ENCODE measurements at places on chromosomes 5 and 9.

DNA sequence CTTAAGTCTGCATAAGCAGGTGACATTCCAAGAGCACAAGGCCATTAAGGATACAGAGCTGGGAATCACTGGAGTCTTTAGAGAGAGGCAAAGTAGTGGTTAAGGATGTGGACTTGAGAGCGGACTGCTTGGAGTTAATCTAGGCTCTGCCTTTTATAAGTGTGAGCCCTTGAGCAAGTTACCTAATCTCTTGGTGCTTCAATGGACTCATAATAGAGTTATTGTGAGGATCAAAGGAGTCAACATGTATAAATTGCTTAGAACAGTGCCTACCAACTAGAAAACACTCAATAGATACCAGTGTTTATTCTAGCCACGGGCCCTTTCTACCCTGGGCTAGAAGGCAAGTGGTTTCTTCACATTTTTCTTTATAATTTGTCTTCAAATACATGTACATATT is 819.4 kb downstream of the NR2F1-AS1 start:
- DNase-seq, result no peak

DNA sequence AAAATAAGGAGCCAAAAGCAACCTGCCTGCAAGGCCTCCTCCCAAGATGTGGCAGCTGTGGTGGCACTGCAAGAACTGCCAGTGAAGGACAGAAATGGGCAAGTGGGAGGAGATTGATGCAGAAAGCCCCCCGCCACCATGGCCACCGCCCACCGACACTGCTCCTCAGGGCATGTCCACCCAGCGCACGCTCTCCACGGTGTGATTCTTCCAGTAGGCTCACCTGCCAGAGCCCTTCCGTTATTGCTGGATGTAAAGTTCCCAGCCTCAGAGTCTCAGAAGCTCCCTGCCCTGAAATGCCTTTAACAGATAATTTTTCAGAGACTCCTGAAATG is 155.2 kb upstream of the PHYKPL start:
- peak; percentile 57 for DNase-seq

DNA sequence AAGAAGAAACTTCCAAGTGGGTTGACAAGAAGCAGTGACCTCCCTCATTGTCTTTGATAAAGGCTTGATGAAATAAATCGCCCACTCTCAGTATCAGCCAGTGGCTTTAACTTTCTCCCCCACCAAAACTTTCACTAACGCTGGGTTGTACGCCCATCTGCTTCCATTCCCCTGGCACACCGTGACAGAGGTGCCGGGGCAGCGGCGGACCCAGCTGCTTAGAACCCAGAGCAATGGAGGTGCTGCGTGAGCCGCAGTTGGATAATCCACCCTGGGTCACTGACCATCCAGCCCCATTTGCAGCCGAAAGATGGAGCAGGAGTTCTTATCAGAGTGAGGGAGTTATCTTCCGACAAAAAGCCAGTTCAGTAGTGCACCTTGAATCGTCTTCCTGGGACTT is 270.7 kb downstream of the ARHGEF28 start:
- no peak for DNase-seq

GRCh38 chr5:134145041-134145757 is 30.7 kb downstream of the TCF7 start:
- no peak for DNase-seq

GRCh38 chr9:73202980-73203379 is 51.3 kb downstream of the ANXA1 start:
- DNase-seq, result no peak

DNA sequence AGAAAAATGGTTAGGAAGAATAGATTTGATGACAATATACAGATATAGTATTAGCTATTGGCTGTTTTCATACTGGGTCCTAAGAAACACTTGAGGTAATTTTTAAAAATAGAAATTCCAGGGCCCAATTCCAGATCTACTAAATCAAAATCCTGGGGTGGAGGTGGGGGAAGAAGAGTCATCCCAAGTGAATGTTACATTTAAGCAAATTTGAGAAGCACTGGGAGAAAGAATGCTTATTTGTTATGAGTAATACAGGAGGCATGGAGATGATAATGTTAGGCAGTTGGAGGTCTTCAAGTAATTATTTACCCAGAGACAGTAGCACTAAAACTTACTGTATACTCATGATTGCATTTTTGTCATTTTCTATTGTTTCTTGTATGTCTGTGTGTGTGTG is 93.0 kb upstream of the DAB2 start:
- no peak for DNase-seq

DNA sequence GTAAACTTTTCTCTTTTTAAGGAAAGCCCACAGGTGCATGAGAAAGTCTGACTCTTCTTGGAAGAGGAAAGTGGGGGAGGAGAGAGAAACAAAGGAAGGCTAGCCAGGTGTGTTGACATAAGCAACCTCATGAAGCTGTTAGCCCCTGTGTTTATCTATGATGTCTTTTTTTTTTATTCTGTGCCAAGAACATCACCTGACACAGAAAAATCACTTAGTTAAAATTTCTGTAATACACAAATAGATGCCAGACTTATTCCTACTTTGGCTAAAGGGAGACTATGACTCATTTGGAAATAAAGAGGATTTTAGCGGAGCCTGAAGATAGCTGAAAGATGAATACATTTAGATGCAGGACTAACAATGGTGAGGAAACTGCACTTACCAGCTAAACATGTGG is 58.3 kb downstream of the BAAT start:
- no peak for DNase-seq

GRCh38 chr9:134059188-134059641 is 8.6 kb downstream of the BRD3 start:
- DNase-seq, result peak; percentile 78

- DNase-seq, result no peak
Measured at GRCh38 chr5:68242743-68243142, 27.2 kb downstream of the PIK3R1 start.

GRCh38 chr5:139393497-139394122 is 1.3 kb downstream of the PROB1 start:
- no peak for DNase-seq

- DNase-seq, result no peak
Measured at GRCh38 chr9:9912459-9912858, 700.3 kb downstream of the PTPRD start.

- no peak for DNase-seq
Measured at GRCh38 chr5:88685591-88686541, 197.1 kb downstream of the MEF2C start.

DNA sequence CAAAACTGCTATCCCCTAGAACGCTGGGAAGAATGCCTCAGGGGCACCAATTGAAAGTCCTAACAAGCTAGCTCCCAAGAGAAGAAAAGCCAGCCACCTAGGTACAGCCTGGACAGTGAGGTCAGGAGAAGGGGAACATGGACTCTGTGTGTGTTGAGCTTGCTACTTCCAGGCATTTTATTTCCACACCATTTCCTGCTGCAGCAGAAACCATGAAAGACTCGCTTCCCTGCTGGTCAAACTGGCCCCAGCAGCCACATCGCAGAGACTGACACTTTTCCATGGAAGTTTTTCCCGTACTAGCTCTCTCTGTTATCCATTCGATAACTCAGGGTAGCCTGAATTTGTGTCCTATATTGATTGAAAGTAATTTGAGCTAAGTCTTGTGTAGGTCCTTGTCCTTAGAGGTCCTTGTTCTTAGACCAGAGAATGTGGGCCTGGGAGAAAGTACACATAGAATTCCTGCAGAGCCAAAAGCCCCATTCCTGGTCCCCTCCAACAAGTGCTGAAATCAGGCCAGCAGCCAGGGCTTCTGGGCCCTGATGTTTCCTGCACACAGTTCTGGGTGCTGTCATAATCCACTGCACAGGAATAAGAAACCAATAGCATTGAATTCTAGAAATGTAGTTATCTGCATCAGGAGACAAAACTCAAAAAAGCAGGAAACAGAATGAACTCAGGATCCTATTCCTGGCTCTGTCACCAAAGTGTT is 96.6 kb downstream of the BRINP1 start:
- DNase-seq, result no peak

- DNase-seq, result no peak
Measured at GRCh38 chr5:106825374-106825773, 845.4 kb downstream of the EFNA5 start.

- DNase-seq, result no peak
Measured at GRCh38 chr9:128372188-128372641, 1.0 kb downstream of the URM1 start.

GRCh38 chr9:3578786-3579185 is 53.0 kb upstream of the RFX3 start:
- no peak for DNase-seq

DNA sequence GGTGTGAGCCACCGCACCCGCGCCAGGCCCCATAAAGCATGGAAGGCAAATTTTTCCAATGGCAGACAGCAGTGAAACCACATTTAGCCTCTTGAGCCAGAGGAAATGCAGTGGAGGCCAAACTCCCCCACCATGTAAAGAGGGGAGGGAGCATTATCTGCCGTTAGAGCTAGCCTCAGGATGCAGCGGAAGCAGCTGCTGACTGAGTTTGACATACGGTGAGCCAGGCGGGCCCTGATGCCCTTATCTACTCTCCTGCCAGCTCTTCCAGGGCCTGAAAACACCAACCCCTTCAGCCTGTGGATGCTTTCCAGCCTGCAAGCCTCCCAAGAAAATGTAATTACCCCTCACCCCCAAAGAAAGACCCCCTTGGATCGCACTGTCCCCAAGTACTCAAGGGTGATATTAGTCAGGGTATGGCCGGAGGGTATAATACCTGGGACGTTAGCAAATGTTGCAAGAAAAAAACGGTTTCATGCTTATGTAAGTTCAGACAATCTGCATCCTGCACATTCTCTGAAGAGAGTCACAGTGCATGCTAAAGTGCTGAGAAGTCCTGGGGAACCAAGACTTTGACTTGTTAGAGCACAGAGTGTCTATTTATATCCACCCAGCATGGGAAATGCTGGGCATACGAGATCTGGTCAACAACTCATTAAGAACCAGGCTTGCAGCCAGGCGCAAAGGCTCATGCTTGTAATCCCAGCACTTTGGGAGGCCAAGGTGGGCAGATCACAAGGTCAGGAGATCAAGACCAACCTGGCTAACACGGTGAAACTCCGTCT is 11.3 kb upstream of the GGTA1 start:
- DNase-seq, result no peak

GRCh38 chr5:93884254-93884653 is 142.9 kb upstream of the POU5F2 start:
- DNase-seq, result no peak
